ENCODE measurements at places on chromosomes 5 and 9.

DNA sequence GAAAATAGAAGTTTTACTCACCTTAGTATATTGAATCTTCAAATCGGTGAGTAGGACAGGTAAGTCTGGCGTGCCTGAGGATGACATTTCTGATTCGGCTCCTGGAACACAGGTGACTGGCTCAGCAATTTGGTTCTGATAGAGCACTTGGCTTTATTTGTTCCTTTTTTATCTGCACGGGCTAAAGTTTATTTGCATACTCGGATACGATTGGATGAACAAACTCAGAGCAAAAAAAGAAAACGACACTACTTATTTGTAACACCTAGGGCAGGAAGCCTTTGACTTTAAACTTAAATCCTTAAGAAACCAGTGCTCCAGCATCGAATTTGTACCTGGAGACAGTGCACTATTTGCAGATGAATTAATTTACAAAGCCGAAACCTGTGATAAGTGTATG lies at the start of gene ALDH1A1:
ALDH1A1 (minus strand) TSS at position 140 of the 400 bp plus-strand sequence; CDS start at position 87, 53 bp downstream.
- no peak for DNase-seq

GRCh38 chr9:123112015-123112975 lies 78.8 kb downstream of the GPR21 start:
- DNase-seq: no peak

DNA sequence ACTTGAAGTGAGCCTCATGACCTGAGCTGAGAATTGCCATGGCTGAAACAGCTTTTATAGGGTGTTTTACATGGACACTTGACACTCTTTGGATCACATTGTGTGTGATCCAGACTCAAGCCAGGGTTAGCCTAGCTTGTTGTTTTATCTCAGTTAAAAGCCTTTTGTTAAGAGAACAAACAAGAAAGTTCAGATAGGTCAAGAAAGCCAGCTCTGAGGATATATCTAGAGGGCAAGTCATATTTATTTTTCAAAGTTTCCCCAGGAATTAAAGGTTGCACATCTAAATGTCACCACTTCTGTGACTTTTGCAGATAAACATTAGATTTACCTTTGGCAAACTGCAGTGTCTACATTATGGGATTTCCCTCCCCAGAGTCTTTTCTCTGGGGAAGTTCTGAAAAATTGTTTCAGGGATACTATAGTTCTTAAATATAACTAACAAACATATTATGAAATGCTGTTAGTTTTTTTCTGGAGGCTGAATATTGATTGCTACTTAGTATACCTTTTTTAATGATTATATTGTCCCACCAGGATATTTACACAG lies 134.5 kb downstream of the C9orf152 start:
- DNase-seq: no peak

DNA sequence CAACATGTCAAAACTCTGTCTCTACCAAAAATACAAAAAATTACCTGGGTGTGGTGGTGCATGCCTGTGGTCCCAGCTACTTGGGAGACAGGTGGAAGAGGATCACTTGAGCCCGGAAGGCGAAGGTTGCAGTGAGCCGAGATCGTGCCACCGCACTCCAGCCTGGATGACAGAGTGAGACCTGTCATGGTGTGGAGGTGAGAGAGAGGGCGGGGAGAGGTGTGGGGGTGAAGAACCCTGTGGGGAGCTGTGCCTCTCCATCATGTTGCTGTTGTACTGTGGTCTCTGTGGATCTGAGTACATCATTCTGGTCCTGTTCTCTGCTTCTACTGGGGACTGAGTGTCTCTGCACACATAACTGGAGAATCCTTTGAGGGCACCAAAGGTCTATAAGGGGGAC lies 11.3 kb upstream of the SLC34A1 start:
- no peak for DNase-seq

DNA sequence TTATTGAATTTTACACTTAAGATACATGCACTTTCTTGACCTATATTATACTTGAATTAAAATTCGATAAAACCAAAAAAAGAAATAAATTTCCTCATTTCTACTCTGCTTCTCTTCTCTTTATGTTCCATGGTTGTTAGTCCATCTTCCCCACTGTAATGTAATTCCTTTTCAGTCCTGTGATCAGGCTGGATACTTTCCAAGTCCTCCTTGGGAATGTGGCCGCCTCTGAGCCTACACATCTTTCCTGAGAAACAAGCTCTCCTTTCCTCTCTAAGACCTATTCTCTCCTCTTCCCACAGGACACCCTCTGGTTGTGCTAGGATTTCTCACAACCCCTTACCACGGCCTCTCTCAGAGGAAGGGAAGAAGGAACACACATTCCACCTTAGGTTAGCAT lies 285.1 kb downstream of the DNAH5 start:
- no peak for DNase-seq

DNA sequence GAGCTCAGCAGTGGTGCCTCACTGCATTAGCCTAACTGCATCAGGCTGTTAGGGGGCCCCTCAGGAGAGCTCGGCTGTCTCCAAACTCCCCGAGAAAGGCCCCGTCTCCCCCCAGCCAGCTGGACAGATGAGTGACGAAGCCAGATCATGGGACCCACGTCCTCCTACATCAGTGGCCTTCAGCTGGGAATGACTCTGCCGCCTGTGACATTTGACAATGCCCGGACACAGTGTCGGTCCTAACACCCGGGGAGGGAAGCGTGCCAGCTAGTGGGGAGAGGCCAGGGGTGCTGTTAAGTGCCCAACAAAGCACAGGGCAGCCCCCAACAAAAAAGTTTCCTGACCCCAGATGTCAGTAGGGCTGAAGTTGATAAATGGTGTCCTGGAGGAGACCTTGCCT lies 375.2 kb upstream of the IRX2 start:
- no peak for DNase-seq

DNA sequence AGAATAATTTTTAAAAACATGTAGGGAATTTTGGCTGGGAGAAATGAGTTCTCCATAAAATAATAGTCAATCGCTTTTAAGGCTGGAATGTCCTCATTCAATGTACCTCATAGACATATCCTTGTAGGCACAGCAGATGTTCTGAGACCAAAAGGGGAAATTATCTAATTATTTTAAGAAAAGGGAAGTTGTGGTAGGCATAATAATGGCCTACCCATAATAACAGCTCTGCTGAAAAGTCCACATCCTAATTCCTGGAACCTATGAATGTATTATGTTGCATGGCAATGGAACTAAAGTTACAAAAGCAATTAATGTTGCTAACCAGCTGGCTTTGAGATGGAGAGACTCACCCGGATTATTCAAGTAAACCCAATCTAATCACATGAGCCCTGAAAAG lies 216.1 kb downstream of the TRIM36 start:
- DNase-seq: no peak

GRCh38 chr5:95822043-95822541 lies 434 bp downstream of the GLRX start:
- peak; percentile 61 for DNase-seq

DNA sequence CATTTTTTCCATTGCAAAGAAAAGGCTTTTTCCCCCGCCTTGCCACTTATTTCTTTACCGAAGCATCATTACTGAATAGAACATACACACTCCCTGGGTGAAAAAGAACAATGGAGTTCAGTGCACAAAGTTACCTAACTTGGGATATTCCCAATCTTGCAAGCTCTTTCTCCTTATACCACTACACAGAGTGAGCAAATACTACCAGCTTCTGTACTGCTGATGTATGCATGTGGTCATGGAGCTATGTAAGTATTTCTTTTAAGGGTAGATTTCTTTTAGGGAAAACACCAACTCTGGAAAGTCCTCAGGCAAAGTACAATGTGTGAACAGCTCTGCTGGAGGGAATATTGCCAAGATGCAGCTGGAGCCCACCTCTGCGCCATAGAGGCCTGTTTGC lies 81.1 kb downstream of the AOPEP start:
- DNase-seq: no peak

DNA sequence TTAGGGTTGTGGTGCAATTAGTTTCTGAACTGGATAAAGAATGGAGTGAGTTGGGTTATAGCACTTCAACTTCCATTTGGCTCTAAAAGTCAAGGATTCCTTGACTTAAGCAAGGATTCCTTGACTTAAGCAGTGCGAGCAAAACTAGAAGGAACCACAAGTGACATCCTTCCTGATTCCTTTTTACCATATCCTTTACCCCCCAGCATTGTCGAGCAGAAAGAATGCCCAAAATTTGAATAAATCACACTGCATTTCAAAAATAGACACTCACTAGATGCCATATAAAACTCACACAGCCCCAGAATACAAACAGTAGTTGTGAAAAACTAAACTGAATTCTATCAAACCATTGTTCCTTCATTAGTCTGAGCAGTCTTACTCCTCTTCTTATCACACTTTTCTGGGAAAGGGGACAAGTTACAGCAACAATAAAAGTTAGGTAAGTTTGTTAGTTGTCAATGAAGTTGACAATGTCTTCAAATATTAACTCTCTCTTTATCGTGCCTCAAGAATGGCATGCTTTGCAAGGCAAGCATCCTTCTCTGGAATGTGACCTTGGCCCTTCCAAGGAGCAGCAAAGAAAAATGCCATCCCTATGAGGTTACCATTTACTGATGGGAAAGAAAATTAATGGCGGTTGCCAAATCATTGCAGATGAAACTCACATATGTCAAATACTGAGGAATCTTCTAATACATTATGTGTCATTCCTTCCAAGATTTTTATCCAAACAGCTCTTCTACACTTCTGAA lies 273.3 kb upstream of the ANKRD55 start:
- no peak for DNase-seq

DNA sequence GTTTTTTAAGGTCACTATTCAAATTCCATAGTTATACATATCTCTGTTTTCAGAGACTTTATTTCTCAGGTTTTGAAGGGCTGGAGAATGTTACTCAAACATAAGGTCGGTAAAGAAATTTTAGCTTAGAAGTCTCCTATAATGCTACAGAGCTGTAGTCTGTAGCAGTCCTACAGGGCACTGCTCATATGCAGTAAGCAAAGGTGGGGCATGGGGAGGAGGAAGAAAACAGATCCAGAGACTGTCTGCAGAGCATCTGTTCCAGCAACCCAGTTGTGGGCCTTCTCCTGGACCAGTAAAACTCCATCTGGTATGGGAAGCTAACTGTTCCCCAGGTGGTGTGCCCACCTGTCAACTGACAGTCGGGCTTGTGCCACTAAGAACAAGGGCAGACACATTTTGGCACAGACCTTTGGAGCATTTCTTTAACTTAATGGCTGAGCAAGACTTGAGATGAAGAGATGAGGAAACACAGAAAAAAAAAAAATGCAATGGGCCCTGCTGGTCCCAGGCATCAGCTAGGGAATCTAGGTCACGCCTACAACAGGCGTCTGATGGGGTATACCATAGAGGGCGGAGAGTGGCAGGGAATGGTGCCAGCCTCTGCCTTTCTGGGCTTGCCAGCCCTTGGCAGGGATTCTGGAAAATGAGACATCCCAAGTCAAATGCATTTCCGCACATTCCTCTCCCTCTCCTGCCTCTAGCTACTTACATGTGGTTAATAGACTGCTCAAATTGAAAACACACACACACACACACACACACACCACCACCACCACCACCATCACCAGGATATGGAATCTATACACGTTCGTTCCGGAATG lies 218.9 kb downstream of the ARL15 start:
- DNase-seq: no peak

- no peak for DNase-seq
Measured at GRCh38 chr5:37825334-37825915, 14.4 kb downstream of the GDNF start.

DNA sequence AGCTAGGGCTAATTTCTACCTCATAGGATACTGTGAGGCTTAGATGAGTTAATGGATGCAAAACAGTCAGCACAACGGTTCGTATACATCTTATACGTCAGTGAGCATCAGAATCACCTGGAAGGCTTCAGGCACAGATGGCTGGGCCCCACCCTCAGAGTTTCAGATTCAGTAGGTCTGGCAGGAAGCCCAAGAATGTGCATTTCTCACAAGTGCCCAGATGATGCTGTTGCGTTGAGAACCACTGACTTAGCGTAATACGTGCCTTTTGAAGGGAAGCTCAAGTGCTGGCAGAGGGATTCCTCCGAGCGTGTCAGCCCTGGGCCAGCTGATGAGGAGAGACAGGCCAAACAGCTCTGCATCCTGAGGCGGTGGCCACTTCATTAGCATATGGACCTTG lies 117.1 kb upstream of the WWC1 start:
- no peak for DNase-seq

DNA sequence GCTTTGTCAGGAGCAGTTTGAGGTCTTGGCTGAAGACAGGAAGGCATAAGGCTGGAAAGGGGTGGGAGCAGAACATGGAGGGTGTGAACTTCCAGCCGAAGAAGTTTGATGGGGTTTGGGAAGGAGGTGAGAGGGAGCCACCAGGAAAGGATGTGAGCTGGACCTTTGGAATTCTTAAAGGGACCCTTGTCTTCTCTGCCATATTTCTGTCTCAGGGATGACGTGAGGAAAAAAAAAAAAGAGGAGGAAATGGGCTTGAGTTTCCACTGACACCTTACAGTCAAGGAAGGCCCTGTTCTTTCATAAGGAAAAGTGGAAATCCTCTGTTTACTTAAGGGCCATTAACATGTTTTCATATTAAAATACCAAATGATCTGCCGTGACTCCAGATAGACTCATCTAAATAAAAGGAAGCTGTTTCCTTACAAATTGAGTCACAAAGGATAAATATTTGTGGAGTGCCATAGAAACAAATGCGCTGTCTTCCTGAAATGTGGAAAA lies 132.1 kb downstream of the PALM2AKAP2 start:
- DNase-seq: no peak

DNA sequence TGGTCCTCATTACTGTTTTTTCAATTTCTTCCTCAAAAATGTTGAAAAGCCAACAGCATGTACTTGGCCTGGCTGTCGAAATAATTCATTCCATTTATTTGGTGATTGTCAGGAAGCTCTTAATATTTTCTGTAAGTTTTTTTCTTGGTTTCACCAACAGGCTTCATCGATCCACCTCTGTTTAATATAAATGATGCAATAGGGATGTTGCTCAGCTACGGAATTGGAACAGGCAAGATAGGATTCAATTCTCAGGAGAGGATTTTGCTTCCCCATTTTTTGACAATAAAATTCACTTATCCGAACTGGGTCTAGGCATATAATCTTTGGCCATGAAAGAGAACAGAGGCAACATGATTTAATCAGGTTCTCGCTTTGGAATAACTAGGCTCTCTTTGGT lies 30.8 kb downstream of the C5 start:
- DNase-seq: no peak

DNA sequence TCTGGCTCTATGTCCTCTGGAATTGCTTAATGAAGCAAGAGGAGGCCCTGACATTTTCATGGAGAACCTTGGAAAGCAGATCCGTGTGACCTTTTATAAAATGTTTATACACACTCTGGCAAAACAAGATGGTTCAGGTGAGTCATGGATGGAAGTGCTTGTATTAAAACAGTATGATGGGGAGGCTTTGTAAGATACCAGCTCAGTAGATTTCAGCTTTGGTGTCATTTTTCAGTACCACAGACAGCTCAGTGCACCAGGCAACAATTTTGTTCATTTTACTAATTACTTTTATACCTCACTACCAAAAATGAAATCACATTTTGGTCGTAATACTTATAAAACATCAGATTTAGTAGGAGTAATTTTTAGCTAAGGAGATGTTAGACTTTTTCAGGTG lies 5.2 kb downstream of the KCNN2 start:
- DNase-seq: no peak

GRCh38 chr5:125142458-125142857 lies 396.0 kb upstream of the ZNF608 start:
- no peak for DNase-seq

GRCh38 chr5:135822286-135822685 lies 12.2 kb upstream of the SLC25A48 start:
- no peak for DNase-seq

GRCh38 chr9:125784286-125785049 lies 37.3 kb downstream of the PBX3 start:
- DNase-seq: no peak

- no peak for DNase-seq
Measured at GRCh38 chr5:114324282-114324681, 37.6 kb upstream of the KCNN2 start.

- DNase-seq: no peak
Measured at GRCh38 chr5:55303238-55303690, 4.2 kb downstream of the DHX29 start.

All from hypothalamus (tissue), 51 donors.